Ascending aorta (tissue), 2 donors: ENCODE measurements at places on chromosomes 5 and 9. TPM values are rescaled to one million over a fixed set of nuclear protein-coding genes. Genes with fewer than 3 reads are reported as not detected.

Gene BBLN
- total RNA-seq = 389 TPM

Gene ORM2
- total RNA-seq = 0.64 TPM

Gene AKNA
- 87.9 TPM for total RNA-seq

DNA sequence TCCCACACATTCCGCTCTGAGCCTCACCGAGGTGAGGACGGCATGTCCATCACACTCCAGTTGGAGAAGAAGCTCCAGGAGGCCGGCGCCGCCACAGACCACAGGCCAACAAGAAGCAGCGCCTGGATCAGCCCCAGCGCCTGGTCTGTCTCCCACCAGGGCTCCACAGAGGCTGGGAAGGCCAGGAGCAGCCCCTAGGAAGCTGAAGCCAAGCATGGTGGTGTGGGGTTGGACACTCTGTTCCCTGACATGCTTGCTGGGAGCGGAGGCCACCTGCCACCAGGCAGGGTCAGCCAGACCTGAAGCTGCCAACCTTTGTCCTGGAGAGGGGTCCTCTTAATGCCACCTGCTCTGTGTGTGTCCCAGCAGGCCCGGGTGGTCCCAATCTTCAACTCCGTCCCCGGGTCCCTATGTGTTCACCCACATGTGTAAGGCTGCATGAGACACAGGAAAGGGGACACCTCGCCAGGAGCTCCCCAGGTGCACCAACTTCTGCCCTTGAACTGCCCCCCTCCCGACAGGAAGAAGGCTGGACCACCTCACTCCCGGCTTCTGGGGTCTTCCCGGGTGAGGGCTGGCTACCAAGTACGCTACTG lies 140.1 kb upstream of the PPP1R26 start:
- no peaks in the 10 kb centered on the region for H3K36me3 ChIP-seq
- no peak for DNase-seq
- H3K27ac ChIP-seq = no peak overlapping the region
- no peaks in the 10 kb centered on the region for H3K4me1 ChIP-seq
- H3K27me3 ChIP-seq = no peaks in the 10 kb centered on the region

DNA sequence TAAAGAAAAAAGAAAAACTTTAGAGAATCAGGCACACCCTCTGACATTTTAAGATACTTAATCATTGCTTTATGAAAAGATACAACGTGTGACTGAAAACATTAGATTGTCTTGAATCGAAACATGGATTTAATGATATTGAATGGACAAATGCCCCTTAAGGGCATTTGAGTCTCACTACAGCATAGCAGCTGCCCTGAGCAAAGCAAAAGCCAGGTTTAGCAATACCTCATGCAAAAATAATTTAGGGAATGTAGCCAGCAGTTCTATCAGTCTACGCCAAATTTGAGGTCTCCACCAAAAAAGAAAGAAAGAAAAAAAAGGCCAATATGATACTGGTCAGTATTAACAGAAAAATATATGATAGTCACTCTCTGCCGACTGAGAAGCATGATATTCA lies 56.6 kb upstream of the LMNB1 start:
- DNase-seq = no peak
- H3K36me3 ChIP-seq = no peaks in the 10 kb centered on the region
- H3K27ac ChIP-seq = no peak overlapping the region
- no peaks in the 10 kb centered on the region for H3K4me1 ChIP-seq

Gene KLHL3
- total RNA-seq = 7.5 TPM

DNA sequence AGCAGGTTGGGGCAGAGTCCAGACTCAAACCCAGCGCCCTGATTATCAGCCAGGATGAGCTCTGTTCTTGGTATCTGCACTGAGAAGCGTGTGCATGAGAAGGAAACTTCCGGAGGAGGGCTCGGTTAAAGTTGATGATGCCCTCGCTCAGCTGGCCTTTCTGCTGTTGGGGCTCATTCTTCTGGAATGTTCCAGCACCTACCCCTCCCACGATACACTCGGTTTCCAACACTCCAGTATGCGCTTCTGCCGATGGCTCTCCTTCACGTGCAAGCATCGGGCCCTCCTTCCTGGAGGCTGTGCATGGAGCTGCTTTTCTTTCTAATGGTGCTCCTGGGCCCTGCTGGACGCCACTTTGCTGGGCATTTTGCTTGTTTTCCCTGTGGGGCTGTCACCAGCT lies 134.0 kb downstream of the RXRA start:
- H3K27me3 ChIP-seq = no peaks in the 10 kb centered on the region
- no peak overlapping the region for H3K27ac ChIP-seq
- peaks cover 4% of the 10 kb centered on the region for H3K4me1 ChIP-seq
- no peak overlapping the region for H3K4me3 ChIP-seq
- H3K36me3 ChIP-seq = no peaks in the 10 kb centered on the region
- no peak for DNase-seq

DNA sequence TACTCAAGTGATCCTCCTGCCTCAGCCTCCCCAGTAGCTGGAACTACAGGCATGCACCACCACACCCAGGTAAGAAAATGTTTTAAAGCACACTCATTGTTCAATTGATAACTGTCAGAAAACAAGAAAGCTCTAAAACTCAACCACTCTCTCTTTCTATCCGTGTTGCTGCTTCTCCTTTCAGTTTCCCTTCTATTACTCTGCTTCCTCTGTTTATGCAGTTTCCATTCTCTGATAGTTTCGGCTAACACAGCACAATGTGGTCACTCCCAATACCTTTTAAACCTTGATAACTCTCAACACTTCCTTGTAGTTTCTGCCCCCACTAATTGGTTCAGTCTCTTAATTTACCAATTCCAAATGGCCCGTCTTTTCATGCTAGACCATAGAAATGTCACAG lies 59.2 kb upstream of the NR4A3 start:
- H3K27ac ChIP-seq = no peak overlapping the region
- H3K36me3 ChIP-seq = no peaks in the 10 kb centered on the region
- no peaks in the 10 kb centered on the region for H3K4me1 ChIP-seq

Gene GLDC
- 0.64 TPM for total RNA-seq

DNA sequence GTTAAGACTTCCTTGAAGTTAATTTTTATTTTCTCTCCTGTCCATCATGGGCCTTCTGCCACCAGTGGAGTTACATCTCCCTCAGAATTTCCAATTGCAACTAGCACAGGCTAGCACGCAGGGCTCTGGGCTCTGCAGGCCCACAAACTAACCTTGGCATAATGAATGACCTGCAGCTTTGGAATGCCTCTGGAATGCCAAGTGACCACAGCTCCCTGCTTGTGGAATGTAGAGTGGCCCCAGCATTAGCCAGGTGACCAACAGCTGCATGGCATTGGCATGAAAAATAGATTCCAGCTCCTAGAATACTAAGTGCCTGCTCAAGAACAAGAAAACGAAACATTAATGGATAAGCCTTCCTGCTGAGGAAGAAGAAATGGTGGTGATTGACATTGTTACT lies 726.1 kb downstream of the BRINP1 start:
- no peak overlapping the region for H3K4me3 ChIP-seq
- H3K27me3 ChIP-seq = no peaks in the 10 kb centered on the region
- no peaks in the 10 kb centered on the region for H3K36me3 ChIP-seq
- H3K4me1 ChIP-seq = no peaks in the 10 kb centered on the region
- H3K27ac ChIP-seq = no peak overlapping the region

DNA sequence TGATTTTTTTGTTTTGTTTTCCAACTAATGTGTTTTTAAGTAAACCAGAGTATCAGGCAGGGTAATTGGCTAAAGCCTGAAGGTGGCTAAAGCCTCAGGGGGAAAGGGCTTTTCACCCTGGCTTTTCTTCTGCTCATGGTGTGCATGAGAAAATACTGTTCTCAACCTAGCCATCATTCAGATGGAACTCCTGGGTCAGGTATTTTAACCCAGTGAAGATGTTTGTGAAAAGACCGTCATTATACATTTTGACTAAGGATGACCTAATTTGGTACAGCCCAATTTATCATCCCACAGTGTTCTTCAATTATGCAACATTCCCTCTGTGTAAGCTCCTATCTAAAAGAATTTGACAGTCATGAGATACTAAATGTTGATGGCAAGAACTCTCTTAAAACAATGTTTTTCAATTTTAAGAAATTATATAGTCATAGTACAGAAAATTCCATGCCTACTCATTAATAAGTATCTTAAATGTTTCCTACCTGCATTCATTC lies 209.5 kb upstream of the TARS1 start:
- no peaks in the 10 kb centered on the region for H3K36me3 ChIP-seq
- H3K4me3 ChIP-seq = no peak overlapping the region
- H3K4me1 ChIP-seq = peaks cover 5% of the 10 kb centered on the region
- no peak overlapping the region for H3K27ac ChIP-seq
- H3K27me3 ChIP-seq = no peaks in the 10 kb centered on the region

DNA sequence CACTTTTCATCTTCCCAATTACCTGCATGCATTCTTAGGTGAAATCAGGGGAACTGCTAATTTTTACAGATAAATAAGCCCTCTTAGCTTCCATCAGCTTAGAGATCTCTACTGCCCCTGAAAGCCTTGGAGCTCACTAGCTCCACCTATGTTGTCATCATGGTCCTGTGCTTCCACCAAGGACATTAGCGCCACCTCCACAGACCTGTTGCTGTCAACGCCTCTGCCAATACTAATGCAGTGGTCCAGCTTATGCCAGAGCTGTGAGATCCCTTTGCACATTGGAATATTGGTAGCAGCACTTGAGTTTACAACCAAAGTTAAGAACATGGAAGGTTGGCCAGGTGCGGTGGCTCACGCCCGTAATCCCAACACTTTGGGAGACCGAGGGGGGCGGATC lies 7.7 kb upstream of the SHISAL2B start:
- no peak overlapping the region for H3K4me3 ChIP-seq
- no peaks in the 10 kb centered on the region for H3K27me3 ChIP-seq
- no peaks in the 10 kb centered on the region for H3K4me1 ChIP-seq
- no peaks in the 10 kb centered on the region for H3K36me3 ChIP-seq
- H3K27ac ChIP-seq = no peak overlapping the region

DNA sequence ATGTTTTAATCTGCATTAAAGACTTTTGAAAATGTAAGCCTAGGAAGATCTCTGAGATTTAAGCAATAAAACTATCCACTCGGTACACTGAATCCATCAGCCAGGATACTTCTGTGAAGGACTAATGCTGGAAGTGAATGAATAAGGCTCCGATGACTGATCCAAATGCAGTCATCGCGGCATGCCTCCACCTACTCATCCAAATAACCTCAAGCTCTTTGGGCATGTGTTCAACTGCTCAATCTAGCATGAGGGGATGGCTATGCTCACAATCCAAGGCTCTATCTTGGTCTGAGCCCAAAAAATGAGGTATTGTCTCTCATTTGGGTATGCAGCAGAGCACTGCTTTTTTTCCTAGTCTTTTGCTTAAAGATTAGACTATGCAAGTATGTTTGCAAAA lies 19.2 kb downstream of the MARCHF3 start:
- no peak overlapping the region for H3K4me3 ChIP-seq
- H3K4me1 ChIP-seq = no peaks in the 10 kb centered on the region
- no peak for DNase-seq
- H3K36me3 ChIP-seq = no peaks in the 10 kb centered on the region
- no peak overlapping the region for H3K27ac ChIP-seq
- H3K27me3 ChIP-seq = no peaks in the 10 kb centered on the region

- no peak for DNase-seq
- H3K27ac ChIP-seq = no peak overlapping the region
- H3K27me3 ChIP-seq = no peaks in the 10 kb centered on the region
- no peaks in the 10 kb centered on the region for H3K4me1 ChIP-seq
- H3K4me3 ChIP-seq = no peak overlapping the region
- H3K36me3 ChIP-seq = peaks cover 3% of the 10 kb centered on the region
Observed at GRCh38 chr9:131876486-131876885, 136.6 kb upstream of the RAPGEF1 start.

DNA sequence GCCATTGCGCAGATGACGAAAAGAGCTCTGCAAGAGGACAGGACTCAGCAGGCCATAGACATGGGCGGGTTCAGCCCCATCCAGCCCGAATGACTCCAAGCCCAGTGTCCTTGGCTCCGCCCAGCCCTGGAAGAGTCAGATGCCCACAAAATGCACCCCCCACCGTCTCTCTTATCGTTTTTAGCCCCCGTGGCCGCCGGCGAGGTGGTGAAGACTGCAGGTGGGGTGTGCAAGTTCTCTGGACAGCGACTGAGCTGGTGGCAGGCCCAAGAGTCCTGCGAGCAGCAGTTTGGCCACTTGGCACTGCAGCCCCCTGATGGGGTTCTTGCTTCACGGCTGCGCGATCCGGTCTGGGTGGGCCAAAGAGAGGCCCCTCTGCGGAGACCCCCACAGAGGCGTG lies 2.1 kb downstream of the ADGRD2 start:
- no peaks in the 10 kb centered on the region for H3K4me1 ChIP-seq
- no peaks in the 10 kb centered on the region for H3K27me3 ChIP-seq
- no peak overlapping the region for H3K4me3 ChIP-seq
- no peak for DNase-seq
- no peak overlapping the region for H3K27ac ChIP-seq

Gene COL5A1
- 99.6 TPM for total RNA-seq

GRCh38 chr5:141814064-141814964 lies 63.9 kb downstream of the PCDH1 start:
- no peak overlapping the region for H3K4me3 ChIP-seq
- H3K4me1 ChIP-seq = no peaks in the 10 kb centered on the region
- no peak for DNase-seq
- no peak overlapping the region for H3K27ac ChIP-seq
- no peaks in the 10 kb centered on the region for H3K36me3 ChIP-seq
- H3K27me3 ChIP-seq = no peaks in the 10 kb centered on the region

DNA sequence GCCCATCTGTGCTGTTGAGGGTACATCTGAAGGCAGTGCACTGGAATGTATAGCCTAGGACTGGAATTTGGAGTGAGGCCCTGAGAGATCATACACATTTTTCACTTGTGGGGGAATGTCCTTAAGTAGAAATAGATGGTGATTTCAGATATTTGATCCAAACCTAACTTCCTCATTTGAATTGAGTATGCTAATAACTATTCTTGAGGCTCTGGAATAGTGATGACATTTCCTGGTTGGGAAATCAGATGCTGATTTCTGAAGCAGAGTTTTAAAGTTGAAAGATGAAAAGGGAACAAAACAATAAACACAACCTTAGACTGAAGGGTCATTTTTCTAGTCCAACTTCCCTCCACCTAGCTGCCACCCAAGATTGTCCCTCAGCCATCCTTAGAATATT lies 163.0 kb upstream of the CCDC152 start:
- no peak for DNase-seq
- H3K27me3 ChIP-seq = no peaks in the 10 kb centered on the region
- no peak overlapping the region for H3K4me3 ChIP-seq
- peaks cover 10% of the 10 kb centered on the region for H3K4me1 ChIP-seq
- H3K27ac ChIP-seq = no peak overlapping the region

DNA sequence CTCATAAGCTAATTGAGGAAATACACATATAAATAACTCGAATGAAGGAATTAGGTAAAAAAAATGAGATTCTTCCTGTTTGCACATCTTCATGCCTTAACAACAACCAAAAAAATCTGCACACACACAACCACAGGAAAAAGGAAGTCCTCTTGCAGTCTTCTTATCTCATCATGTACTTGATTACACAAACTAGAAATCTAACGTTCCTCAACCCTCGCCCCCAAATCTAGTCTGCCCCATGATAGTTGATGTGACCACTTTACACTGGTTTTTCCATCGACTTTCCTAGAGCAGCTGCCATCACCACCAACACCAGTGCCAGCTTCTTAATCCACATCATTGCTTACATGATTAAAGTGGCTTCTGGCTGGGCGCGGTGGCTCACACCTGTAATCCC lies 31.2 kb upstream of the RNU6ATAC start:
- no peak overlapping the region for H3K4me3 ChIP-seq
- no peaks in the 10 kb centered on the region for H3K36me3 ChIP-seq
- no peak overlapping the region for H3K27ac ChIP-seq
- H3K4me1 ChIP-seq = no peaks in the 10 kb centered on the region
- H3K27me3 ChIP-seq = no peaks in the 10 kb centered on the region
- no peak for DNase-seq
